ENCODE measurements at places on chromosomes 16 and 17. TPM values are rescaled to one million over a fixed set of nuclear protein-coding genes. Genes with fewer than 3 reads are reported as not detected.

The MAP2K3 gene
- total RNA-seq = 21.7 TPM

The PIEZO1 gene
- 213 TPM for total RNA-seq

The KRT222 gene
- 0.20 TPM for total RNA-seq

The SHISA9 gene
- total RNA-seq = not detected

The FAM171A2 gene
- 0.98 TPM for total RNA-seq

The TIMM22 gene
- total RNA-seq = 14.3 TPM

The TLCD1 gene
- total RNA-seq = 4.0 TPM

The CMTM2 gene
- total RNA-seq = not detected

The CSNK1D gene
- total RNA-seq = 37.1 TPM

The B4GALNT2 gene
- total RNA-seq = not detected

The EPX gene
- total RNA-seq = not detected

The PRRT2 gene
- 0.73 TPM for total RNA-seq

The ZP2 gene
- total RNA-seq = not detected

All from subcutaneous preadipocyte (primary cell).